MM.1S (cell line): ENCODE measurements at places on chromosomes 11 and 22.
A peak's percentile ranks its signal among the peaks of the same experiment; 100 is the strongest.

GRCh38 chr11:62444236-62444833, 25.5 kb downstream of the SCGB1A1 start:
- no peaks in the 10 kb centered on the region for H3K36me3 ChIP-seq
- no peaks in the 10 kb centered on the region for H3K27me3 ChIP-seq
- no peak overlapping the region for H3K27ac ChIP-seq
- peaks cover 3% of the 10 kb centered on the region for H3K4me1 ChIP-seq

DNA sequence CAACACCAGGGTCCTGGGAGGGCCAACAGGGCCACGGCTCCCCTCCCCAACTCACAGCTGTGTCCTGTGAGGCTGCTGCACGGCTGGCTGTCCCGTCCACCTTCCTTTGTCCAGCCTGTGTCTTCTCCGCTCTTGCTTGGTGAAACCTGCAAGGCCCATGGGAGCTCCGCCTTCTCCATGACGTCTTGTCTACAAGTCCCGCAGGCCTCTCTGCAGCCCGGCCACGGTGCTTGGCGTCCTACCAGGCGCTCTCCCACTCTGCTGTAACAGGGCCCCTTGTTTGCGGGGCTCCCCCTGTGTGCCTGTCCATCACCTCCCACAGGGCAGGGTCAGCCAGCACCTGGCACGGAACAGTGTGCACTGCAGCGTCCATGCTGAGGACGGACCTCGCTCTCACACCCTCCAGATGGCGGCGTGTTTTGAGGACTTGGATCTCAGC, 866.8 kb downstream of the TBC1D22A start:
- H3K4me3 ChIP-seq, result no peak overlapping the region
- H3K27me3 ChIP-seq, result no peaks in the 10 kb centered on the region
- H3K36me3 ChIP-seq, result no peaks in the 10 kb centered on the region
- H3K4me1 ChIP-seq, result peaks cover 6% of the 10 kb centered on the region; the same call in 1 of the 2 replicates
- H3K27ac ChIP-seq, result no peak overlapping the region

GRCh38 chr11:57476757-57477506, 16.6 kb downstream of the RTN4RL2 start:
- H3K27ac ChIP-seq, result peak overlapping the region; percentile 48; the same call in 1 of the 2 replicates
- peak overlapping the region; percentile 60 for H3K4me3 ChIP-seq
- no peaks in the 10 kb centered on the region for H3K36me3 ChIP-seq
- DNase-seq, result peak; percentile 59
- H3K27me3 ChIP-seq, result no peaks in the 10 kb centered on the region

DNA sequence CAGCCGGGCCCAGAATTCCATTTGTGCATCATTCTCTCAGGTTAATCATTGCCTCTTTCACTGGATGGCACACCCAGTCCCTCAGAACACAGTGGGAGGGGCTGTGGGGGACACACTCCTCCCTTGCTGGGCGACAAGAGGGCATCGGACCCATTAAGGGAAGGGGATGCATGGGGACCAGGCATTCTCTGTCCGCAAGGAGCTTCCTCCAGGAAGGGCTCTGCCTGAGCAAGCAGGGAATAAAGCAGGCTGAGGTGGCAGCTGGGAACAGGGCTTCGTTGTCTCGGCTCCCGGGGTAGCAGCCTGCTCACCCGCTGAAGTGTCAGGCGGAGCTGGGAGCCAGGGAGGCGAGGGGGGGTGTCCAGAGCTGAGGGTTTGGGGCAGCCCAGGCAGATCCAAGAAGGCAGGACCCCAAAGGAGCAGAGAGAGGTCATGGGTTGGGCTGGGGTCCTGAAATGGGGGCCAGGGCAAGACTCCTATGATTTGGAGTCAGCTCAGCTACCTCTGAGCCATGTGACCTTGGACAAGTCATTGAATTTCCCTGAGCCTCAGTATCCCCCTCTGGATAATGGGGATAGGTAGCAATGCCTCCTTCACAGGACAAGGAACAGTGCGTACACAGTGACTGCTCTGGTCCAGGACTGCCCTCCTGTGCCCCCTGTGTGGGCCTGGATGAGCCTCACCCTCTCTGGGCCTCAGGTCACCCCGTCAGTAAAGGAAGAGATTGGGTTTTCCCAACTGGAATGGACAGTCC, 1.4 kb downstream of the GAL3ST1 start:
- no peak for DNase-seq
- no peaks in the 10 kb centered on the region for H3K4me1 ChIP-seq
- H3K36me3 ChIP-seq, result no peaks in the 10 kb centered on the region
- H3K27me3 ChIP-seq, result peaks cover 22% of the 10 kb centered on the region
- no peak overlapping the region for H3K4me3 ChIP-seq

GRCh38 chr22:20242393-20243175, 25.5 kb downstream of the RTN4R start:
- H3K4me3 ChIP-seq, result no peak overlapping the region
- no peak for DNase-seq
- H3K36me3 ChIP-seq, result no peaks in the 10 kb centered on the region
- H3K27ac ChIP-seq, result no peak overlapping the region

DNA sequence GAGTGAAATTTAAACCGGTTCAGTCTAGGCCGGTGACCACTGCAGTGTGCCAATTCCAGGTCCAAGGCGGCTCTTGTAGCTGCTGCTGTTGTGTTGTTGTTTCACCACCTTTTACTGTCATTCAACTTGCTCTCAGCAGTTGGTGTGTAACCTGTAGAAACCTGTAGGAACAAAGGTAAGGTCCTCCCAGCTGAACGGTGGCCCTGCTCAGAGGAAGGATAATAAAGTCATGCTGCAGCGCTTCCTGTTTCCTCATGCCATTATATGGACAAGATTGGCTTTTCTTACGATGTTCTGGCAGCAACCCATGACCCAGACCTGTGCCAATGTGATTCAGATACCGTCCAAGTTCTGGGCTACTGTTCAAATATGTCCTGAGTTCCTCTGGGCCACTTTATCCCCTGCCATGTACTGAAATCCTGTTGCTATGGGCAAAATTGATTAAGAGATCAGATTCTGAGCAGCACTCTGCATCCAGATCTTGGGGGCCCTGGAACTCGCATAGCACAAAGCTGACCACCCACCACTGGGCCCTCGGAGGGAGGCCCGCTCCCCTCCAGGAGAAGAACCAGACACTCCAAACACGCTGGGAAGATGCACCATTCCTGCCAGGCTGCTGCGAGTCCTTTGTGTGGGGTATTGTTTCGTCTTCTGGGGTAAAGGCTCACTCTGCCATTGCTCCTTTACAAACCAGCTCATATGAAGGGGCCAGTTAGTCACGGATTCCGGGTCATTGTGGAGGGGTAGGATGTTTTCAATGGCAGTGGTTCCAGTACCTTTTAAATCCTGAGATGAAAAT, 13.2 kb downstream of the FAM181B start:
- no peaks in the 10 kb centered on the region for H3K36me3 ChIP-seq
- H3K27ac ChIP-seq, result no peak overlapping the region
- no peaks in the 10 kb centered on the region for H3K27me3 ChIP-seq
- 0 out of 2 replicates have a peak, but pooled peaks cover 3% of the 10 kb centered on the region for H3K4me1 ChIP-seq
- no peak for DNase-seq
